ENCODE measurements at places on chromosomes 7 and 10.

GRCh38 chr7:120064565-120064964, 208.4 kb upstream of the KCND2 start:
- no peak for DNase-seq

GRCh38 chr10:60107308-60107976, 201.1 kb upstream of the CCDC6 start:
- DNase-seq = no peak

- no peak for DNase-seq
Observed at GRCh38 chr10:80464557-80465450, 10.7 kb downstream of the TSPAN14 start.

- peak; percentile 79 for DNase-seq
Observed at GRCh38 chr10:133230387-133231195, 574 bp downstream of the UTF1 start.

Measured in kidney (tissue), 22 donors.